HCT116 (cell line): ENCODE measurements at places on chromosomes 12 and 14. TPM values are rescaled to one million over a fixed set of nuclear protein-coding genes. Genes with fewer than 3 reads are reported as not detected.
A peak's percentile ranks its signal among the peaks of the same experiment; 100 is the strongest.

Gene PTPRO
- total RNA-seq = not detected

Gene KRT75
- total RNA-seq = not detected

Gene TSPAN19
- 0.32 TPM for total RNA-seq

Gene FOXA1
- 1.3 TPM for total RNA-seq

Gene SERPINA3
- total RNA-seq = 4.3 TPM

Gene KRT71
- not detected for total RNA-seq

Gene IGF1
- total RNA-seq = 0.42 TPM

Gene MIP
- total RNA-seq = 0.79 TPM

Gene ZNF705A
- not detected for total RNA-seq

GRCh38 chr12:94650143-94651056, at the start of gene TMCC3:
TSS of gene TMCC3 (minus strand) at chr12:94650557. CDS start at chr12:94650430, 127 bp downstream.
- peak within 1 kb of the TSS; percentile 62 for H3K4me3 ChIP-seq
- H3K27ac ChIP-seq = peak within 1 kb of the TSS; percentile 5; the same call in 1 of the 2 replicates
- peaks cover 14% of the 10 kb centered on the region for H3K4me1 ChIP-seq
- H3K27me3 ChIP-seq = no peaks in the 10 kb centered on the region

GRCh38 chr14:105882626-105883025, 356.2 kb downstream of the TMEM121 start:
- H3K4me1 ChIP-seq = no peaks in the 10 kb centered on the region
- DNase-seq = no peak
- no peak overlapping the region for H3K27ac ChIP-seq

DNA sequence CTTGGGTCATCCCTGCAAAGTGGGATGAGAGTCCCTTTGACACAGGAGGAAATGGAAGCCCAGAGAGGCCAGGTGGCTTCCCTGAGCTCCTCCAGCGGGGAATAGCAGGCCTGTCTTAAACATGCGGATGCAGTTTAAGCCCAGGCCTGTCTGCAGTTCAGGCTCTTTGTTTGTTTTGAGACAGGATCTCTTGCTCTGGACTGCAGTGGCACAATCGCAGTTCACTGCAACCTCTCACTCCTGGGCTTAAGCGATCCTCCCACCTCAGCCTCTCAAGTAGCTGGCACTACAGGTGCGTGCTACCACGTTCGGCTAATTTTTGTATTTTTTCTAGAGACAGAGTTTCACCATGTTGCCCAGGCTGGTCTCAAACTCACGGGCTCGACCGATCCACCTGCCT, 3.5 kb downstream of the TRPV4 start:
- H3K4me1 ChIP-seq = no peaks in the 10 kb centered on the region
- H3K27ac ChIP-seq = no peak overlapping the region
- H3K4me3 ChIP-seq = no peak overlapping the region
- H3K27me3 ChIP-seq = no peaks in the 10 kb centered on the region
- no peak for DNase-seq

DNA sequence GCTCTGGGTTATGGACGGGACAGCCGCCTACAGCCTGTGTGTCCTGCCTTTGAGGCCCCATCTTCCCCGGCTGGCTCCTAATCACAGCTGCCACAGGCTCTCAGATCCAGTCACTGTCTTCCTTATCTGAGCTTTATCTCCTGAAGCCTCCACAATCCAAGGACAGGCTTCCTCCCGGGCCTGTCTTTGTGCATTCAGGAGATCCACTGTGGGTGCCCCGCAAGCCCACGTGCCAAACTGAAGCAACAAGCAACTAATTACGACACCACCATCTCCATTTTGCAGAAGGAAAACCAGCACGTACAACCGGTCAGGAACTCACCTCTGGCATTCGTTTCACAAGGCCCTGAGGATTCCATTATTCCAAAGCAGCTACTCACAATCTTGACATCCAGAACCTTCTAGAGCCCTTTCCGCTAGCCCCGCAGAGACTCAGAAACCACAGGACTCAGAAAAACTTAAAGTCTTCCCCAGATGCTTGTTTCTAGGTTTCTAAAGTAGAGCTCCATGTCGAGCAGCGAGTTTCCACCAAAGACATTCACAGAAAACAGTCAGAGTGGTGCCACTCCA, 14.0 kb downstream of the SYNE3 start:
- no peak for DNase-seq
- H3K27me3 ChIP-seq = no peaks in the 10 kb centered on the region
- no peaks in the 10 kb centered on the region for H3K36me3 ChIP-seq
- H3K4me3 ChIP-seq = no peak overlapping the region

DNA sequence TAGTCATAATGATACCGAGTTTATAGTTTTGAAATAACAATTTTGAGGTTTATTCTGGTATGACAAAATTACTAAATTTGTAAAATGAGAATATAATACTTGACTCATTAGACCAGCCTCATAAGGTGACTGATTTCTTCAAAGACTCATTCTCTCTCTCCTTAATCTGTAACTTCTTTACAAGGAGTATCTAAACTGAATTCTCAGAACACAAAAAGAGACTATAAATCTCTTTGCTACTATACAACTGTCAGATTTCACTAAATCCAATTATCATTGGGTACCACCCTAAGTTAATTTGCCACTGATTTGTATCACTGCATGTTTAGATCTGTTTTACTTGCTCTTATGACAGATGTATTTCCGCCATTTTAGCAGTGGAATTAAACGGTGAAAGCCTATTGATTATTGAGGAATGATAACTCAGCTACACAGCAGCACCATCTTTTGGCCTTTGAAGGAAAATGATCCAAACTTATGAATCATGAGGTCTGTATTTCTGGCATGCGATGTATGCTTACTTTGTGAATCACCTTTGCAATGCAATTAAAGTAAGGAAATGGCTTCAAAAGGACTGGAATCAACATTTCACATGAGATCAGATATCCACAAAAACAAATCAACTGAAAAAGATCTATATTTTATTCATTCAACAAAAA, 161.2 kb downstream of the RERGL start:
- peaks cover 9% of the 10 kb centered on the region for H3K4me1 ChIP-seq
- no peak overlapping the region for H3K4me3 ChIP-seq
- no peaks in the 10 kb centered on the region for H3K36me3 ChIP-seq
- H3K27me3 ChIP-seq = no peaks in the 10 kb centered on the region

- H3K27ac ChIP-seq = no peak overlapping the region
- H3K36me3 ChIP-seq = no peaks in the 10 kb centered on the region
- DNase-seq = no peak
- no peaks in the 10 kb centered on the region for H3K4me1 ChIP-seq
Measured at GRCh38 chr12:6644903-6645302, 2.3 kb downstream of the ACRBP start.

DNA sequence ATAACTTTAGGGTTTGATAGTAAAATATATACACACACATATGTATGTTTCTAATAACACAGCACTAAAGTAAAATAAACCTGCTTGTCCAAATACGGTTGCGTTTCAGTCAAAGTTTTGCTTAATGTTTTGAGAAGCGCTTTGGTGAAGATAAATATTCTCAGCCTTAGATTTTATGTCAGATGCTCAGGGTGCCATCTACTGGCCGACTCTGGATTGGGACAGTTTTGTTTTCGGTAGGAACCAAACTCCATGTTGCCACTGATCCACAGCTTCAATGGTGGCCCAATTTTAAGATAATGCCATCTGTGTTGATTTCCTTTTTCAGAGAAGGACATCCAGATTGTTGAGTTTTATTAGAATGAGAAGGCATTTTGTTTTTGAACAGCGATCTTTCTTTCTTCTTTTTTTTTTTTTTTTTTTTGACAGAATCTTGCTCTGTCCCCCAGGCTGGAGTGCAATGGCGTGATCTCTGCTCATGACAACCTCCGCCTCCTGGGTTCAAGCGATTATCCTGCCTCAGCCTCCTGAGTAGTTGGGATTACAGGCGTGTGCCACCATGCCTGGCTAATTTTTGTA, 43.1 kb downstream of the LLPH start:
- DNase-seq = peak; percentile 68
- H3K36me3 ChIP-seq = no peaks in the 10 kb centered on the region

DNA sequence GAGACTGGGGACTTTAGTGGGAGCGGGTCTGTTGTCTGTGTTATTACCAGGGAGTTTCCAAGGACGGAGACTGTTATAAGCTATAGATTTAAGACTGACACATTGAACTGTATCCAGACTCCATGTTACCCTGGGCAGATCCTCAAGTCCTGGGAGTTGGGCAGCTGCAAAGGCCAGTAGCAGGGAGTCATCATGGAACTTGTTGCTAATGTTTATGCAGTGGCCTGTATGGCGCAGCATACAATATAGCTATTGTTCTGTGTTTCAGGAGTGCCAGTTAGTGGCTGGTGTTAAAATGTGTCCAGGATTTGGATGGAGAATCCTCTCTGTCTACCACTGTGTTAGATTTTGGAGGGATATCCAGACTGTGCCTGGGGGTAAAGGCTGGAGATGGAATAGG, 31.7 kb downstream of the SMOC1 start:
- H3K4me3 ChIP-seq = no peak overlapping the region
- no peaks in the 10 kb centered on the region for H3K4me1 ChIP-seq
- DNase-seq = no peak
- no peaks in the 10 kb centered on the region for H3K36me3 ChIP-seq

DNA sequence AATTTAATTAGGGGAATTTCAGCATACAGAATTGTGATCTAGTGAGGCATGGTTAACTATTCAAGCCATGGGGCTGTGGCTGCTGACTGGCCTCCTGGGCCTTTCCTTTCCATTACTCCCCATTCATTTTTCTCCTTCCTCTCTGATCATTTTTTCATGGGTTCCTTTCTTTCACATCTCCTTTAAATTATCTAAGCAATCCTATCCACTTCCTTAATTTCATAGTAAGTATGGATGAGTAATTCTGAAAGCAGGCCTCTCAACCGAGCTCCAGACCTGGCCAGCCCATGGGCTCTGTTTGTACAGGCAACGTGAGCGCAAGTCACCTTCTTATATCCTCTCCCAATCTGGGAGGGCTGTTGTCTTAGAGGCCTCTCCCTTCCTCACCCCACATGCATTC, 13.4 kb downstream of the CKAP4 start:
- no peak overlapping the region for H3K27ac ChIP-seq
- H3K4me3 ChIP-seq = no peak overlapping the region
- no peaks in the 10 kb centered on the region for H3K27me3 ChIP-seq
- no peaks in the 10 kb centered on the region for H3K4me1 ChIP-seq

GRCh38 chr14:45258073-45258472, 5.1 kb upstream of the MIS18BP1 start:
- no peak overlapping the region for H3K27ac ChIP-seq
- H3K4me3 ChIP-seq = no peak overlapping the region
- peaks cover 6% of the 10 kb centered on the region for H3K4me1 ChIP-seq
- no peaks in the 10 kb centered on the region for H3K27me3 ChIP-seq

DNA sequence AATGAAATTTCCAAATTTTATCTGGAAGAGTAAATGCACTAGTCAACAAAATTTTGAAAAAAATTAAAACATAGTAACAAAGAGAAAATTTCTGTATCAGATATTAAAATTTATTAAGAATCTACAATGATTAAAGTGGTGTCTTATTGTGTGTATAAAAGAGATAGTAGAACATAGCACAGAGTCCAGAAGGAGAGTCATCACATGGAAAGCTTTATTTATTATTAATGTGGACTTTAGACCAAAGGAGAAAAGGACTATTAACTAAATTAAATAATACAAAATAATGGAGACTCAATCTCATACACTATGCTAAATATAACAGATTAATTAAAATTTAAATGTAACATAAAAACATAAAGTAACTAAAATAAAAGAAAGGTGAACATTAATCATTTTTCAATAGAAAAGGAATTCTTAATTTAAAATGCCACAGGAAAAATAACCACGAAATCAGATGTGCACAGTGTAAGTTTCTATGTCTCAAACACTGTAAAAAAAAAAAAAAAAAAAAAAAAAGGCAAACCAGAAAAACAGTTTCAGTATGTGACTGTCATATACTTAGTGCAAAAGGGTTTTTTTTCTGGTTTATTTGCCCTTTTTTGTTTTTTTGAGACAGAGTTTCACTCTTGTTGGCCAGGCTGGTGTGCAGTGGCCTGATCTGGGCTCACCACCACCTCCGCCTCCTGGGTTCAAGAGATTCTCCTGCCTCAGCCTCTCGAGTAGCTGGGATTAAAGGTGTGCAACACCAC, 95.4 kb downstream of the MYF5 start:
- H3K4me3 ChIP-seq = no peak overlapping the region
- DNase-seq = no peak
- no peak overlapping the region for H3K27ac ChIP-seq

- H3K27me3 ChIP-seq = no peaks in the 10 kb centered on the region
- H3K36me3 ChIP-seq = no peaks in the 10 kb centered on the region
- no peak overlapping the region for H3K4me3 ChIP-seq
- DNase-seq = no peak
Measured at GRCh38 chr12:75452675-75453330, 27.8 kb upstream of the GLIPR1 start.

DNA sequence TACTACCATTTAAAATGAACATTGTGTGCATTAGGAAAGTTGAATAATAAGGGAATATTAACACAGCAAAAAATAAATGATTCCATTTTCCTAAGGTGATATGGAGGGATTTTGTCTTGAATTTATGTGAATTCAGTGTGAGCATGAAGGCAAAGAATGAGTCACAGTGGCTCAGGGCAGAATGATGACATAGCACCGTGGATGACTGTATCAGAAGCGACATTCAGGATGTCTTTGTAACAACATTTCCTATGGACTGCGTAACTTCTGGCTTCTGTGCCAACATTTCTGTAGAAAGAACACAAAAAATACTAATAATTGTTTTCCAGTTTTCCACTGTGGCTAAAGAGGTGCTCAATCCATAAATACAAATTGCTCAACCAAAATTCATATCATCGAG, 54.6 kb downstream of the TTC8 start:
- no peaks in the 10 kb centered on the region for H3K4me1 ChIP-seq
- H3K36me3 ChIP-seq = 0 out of 2 replicates have a peak, but pooled peaks cover 4% of the 10 kb centered on the region
- no peaks in the 10 kb centered on the region for H3K27me3 ChIP-seq
- no peak overlapping the region for H3K27ac ChIP-seq
- no peak for DNase-seq

DNA sequence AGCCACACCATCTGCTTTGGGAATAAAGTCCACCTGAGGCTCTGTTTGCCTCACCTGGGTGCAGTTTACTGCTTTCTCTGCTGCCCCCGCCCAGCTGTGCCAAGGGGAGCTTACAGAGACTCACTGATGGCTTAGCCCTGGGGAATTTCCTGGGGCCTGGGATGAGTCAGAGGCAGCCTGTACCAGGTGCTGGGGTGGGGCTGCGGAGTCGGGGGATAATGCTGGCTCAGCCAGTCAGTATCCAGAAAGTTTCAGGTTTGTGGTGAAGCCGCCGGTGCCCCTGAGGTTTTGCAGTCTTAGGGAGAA, 22.3 kb downstream of the PLEKHG3 start:
- DNase-seq = peak; percentile 66
- H3K36me3 ChIP-seq = peaks cover 18% of the 10 kb centered on the region
- H3K27ac ChIP-seq = peak overlapping the region; percentile 61

- no peaks in the 10 kb centered on the region for H3K4me1 ChIP-seq
- no peak overlapping the region for H3K4me3 ChIP-seq
- H3K27ac ChIP-seq = no peak overlapping the region
- no peak for DNase-seq
- no peaks in the 10 kb centered on the region for H3K27me3 ChIP-seq
Measured at GRCh38 chr12:68919581-68920239, 13.3 kb downstream of the CPM start.

- no peak overlapping the region for H3K4me3 ChIP-seq
- no peak for DNase-seq
- no peaks in the 10 kb centered on the region for H3K36me3 ChIP-seq
- no peak overlapping the region for H3K27ac ChIP-seq
- no peaks in the 10 kb centered on the region for H3K4me1 ChIP-seq
Measured at GRCh38 chr14:25431211-25432076, 381.5 kb upstream of the STXBP6 start.

- no peak overlapping the region for H3K27ac ChIP-seq
- H3K27me3 ChIP-seq = no peaks in the 10 kb centered on the region
- no peak for DNase-seq
- no peaks in the 10 kb centered on the region for H3K36me3 ChIP-seq
- H3K4me1 ChIP-seq = no peaks in the 10 kb centered on the region; the same call in 1 of the 2 replicates
- no peak overlapping the region for H3K4me3 ChIP-seq
Measured at GRCh38 chr12:108599948-108600701, 2.2 kb upstream of the TMEM119 start.
